ENCODE measurements at places on chromosomes 5 and 9.

DNA sequence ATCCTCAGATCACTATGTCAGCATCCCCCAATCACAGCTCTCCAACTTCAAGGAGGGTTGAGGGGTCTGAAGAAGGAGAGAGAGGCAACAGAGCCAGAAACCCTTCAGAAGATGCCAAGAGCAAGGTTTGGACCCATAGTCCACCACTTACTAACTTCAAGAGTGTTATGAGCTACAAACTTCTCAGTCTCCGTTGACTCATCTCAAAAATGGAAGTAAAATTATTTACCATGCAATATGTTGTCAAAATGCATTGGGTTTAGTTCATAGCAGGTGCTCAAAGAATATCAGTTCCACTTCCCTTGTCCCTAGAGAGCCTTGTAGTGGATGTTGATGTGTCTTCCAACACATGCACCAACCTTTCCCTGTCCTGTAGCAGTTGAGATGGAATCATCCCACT lies 116.0 kb downstream of the KCNIP1 start:
- no peak for DNase-seq

DNA sequence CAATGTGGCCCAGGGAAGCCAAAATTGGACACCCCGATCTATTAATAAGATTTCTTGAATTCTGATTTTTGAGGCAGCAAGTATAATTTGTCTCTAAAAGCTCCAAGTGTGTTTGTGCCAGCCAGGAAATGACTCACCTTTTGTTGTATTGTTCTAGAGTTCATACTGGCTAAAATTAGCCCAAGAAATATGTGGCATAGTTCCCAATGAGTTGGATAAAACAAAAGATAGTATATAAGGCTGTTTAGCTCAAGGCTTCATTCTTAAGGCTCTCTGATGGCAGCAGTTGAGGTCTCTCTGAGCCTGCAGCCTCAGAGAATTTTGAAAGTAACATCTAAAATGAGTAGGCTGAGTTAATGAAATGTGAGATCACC lies 21.6 kb downstream of the HMGXB3 start:
- DNase-seq: no peak

DNA sequence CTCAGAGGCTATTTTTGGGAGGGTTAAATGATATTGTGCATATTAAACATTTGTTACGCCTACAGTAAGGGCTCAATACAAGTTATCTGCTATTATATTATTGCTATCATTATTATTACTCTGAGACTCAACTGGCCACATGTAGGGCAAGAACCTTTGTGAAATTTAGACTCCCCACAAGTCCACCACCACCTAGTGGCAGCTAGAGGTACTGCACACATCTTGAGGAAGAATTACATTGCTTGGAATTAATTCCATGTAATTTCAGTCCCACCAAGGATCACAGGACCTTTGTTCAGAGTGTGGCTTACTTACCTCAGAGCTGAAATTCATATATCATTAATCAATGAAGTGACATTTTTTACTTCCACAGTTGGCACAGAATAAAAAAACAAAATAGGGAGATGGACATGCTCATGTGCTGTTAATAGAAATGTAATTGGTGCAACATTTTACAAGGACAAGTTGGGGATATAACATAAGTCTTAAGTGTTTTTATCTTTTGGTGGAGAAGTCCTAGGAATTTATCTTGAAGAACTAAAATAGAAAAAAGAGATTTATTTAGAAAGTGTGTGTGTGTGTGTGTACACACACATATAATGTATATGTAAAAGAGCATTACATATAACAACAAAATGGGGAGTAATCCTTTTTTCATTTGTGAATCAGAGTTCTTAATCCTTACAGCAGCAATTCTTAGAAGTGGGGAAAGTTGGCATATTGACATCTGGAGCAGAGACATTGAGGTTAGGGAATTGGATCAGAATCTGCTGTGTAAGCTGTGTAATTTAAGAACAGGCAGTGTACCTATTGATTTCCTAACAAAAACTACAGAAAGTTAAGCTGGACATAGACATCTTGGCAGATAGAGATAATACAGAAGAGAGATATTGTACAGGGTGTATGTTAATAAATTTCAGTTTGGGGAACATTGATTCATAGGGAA lies 11.2 kb downstream of the MSANTD3 start:
- DNase-seq: peak; percentile 32

DNA sequence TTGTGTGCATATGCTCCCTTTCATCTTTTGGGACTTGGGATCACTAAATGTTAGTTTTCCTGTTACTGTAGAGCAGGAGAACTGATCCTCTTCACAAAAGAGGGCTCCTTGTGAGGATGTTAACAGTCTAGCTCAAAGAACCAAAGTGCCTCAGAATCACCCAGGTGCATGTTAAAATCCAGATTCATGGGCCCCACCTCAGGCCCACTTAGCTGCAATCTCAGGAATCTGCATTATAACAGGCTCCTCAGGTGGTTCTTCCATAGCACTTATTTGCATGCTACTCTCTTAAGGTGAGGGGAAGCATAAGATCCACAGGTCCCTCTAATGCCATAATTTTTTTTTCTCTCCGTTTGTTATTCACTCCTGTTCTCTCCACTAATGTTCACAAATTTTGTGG lies 14.8 kb upstream of the MEF2C start:
- no peak for DNase-seq

- DNase-seq: peak; percentile 20
These were observed 557 bp upstream of the PHF2 start for GRCh38 chr9:93575796-93576257.

DNA sequence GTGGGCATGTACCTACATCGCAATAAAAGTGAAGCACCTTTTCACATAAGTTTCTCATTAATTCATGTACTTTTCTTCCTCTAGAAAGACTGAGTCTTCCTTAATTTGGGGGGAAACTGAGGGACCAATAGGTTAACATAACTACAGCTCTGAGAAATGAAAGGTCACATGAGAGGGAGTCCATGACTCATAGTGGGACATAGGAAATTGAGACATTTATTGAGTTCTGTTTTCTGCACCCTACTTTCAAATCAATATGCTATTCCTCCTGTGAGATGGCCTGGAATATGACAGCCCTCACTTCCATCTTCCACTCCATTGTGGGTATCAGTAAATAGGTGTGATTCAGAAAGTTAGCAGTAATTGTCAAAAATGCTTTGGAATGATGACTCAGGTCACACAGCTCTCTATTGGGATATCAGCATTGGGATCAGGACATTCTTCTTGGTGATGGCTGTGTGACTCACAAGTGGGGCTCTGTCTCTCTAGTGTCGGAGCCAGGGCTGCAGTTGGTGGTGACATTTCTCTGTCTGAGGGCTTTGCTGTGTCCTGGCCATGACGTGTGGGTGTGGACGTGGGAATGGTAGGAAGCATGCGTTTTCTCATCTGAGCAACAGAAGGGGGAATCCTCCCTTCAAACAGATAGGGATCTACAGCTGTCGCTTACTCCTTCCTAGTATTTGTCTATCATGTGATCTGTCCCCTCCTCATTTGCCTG lies 125.0 kb downstream of the TRIO start:
- no peak for DNase-seq

- no peak for DNase-seq
These were observed 240.3 kb downstream of the ARRDC3 start for GRCh38 chr5:91142819-91143218.
